ENCODE measurements at places on chromosomes 4 and X.
A peak's percentile ranks its signal among the peaks of the same experiment; 100 is the strongest.

DNA sequence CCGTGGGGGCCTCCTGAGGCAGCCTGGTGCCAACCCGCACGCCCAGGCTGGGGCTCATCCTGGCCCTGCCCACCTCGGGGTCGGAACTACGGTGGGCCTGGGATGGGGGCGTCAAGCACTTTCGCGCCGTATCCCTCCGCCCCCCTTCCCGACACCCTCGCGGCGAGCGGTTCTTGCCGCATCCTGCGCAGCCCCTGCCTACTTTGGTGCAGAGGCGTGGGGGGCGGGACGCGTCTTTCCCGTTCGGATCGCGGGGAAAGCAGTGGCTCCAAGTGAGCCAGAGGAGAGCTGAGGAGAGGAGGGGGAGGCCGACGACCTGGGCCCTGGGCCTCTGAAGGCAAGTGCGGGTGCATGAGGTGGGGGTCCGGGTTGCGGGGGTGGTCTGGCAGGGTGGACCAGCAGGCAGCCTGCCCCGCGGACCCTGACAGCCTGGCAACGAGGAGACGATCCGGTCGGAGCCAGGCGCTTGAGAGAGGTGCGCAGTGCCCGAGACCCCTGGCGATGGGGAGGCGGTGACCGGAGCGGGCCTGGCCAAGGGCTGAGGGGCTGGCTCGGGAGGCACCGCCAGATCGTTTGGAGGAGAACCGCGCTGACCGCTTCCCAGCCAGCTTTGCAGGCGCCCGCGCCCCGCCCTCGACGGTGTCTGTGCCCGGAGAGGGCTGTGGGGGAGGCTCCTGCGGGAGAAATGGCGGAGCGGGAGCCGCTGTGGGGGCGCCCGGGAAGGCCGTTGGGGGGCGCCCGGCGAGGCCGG lies at the start of gene GPRASP2:
Gene GPRASP2, plus strand, starts transcription at position 233 of the 751 bp plus-strand sequence. CDS start 2,422 bp downstream, outside the sequence.
- DNase-seq, result peak; percentile 57

GRCh38 chr4:102348701-102349100 lies 3.4 kb upstream of the SLC39A8 start:
- DNase-seq, result no peak

GRCh38 chr4:109046471-109047201 lies 255.8 kb downstream of the COL25A1 start:
- DNase-seq, result peak; percentile 79

GRCh38 chr4:159864337-159864736 lies 761.5 kb downstream of the RAPGEF2 start:
- no peak for DNase-seq

DNA sequence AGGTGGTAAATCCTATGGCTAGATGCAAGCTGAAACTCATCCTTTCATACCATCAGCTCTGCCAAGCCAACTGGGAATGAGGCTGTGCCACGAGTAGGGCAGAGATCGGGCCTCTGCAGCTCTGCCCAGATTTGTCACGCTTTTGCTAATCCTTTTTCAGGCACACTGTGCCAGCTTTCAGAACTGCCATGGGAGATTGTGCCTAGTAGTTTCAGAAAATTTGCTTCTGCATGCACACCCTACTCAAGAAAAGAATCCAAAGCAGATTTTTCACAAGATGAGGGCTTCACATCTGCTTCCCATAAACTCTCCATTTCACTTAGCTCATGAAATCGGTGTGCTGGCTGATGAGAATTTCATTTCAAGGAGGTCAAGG lies 3.3 kb upstream of the ADH7 start:
- no peak for DNase-seq

GRCh38 chr4:140947506-140947905 lies 185.8 kb downstream of the RNF150 start:
- no peak for DNase-seq

- DNase-seq, result no peak
Measured at GRCh38 chr4:23033796-23034195, 341.1 kb downstream of the GBA3 start.

- no peak for DNase-seq
Measured at GRCh38 chr4:72366601-72367000, 202.4 kb downstream of the ADAMTS3 start.

GRCh38 chr4:105624530-105624929 lies 72.1 kb downstream of the ARHGEF38 start:
- DNase-seq, result no peak

GRCh38 chrX:148929686-148930085 lies 429.3 kb downstream of the AFF2 start:
- DNase-seq, result no peak

- DNase-seq, result no peak
Measured at GRCh38 chr4:178296669-178297068, 854.4 kb upstream of the AGA start.

GRCh38 chr4:94504545-94504944 lies 52.8 kb downstream of the PDLIM5 start:
- no peak for DNase-seq

DNA sequence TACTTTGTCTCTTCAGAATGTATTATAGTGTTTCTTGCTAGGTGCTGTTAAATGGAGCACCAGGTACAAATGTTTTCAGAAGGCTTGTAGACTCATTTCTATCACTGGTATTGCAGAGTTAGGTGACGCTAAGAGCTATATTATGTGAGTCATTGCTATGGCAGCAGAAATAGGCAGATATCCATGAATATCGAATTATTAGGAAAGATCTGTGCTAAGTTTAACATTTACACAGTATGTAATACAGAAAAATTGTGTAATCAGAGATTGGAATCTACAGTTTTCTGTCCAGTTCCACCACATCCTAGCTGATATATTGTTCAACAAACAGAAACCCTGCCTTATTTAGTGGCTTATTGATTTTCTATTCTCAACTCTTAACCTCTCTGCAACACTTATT lies 1025.5 kb downstream of the STIM2 start:
- DNase-seq, result no peak

DNA sequence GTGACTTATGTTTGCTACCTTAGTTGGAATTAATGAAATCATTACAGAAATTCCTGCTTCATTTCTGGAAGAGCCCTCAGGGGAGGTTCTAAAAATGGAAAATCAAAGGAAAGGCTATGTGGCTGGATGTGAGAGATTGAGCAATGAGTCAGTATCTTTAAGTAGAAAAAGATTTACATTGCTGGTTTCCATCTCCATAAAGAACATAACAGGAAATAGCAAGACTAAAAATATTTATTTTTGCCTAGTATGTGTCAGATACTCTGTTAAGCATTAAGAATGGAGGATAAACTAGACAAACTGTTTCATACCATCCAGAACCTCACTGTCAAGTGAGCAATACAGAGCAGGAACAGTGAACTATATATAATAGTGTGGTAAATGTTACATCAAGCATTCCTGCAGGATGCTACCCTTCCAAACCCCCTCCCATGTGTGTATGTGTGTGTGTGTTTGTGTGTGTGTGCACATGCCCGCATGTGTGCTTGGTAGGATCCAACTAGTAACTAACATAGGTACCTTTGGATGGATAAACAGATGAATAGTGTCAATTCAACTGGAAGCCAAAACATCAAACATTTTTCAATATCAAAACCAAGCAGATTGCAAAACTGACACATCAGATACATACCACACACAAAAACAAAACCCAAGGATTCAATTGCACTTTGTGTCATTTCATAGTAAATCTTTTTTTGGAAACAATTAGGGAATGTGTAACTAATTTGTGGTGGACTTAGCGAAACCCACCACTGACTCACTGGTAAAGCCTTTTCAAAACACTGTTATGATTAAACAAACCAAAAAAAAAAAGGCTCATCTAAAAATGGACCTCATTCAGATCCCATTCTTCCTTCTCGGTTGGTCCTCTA lies 223.4 kb downstream of the SHROOM3 start:
- DNase-seq, result no peak

GRCh38 chr4:16583764-16584163 lies 314.7 kb downstream of the LDB2 start:
- DNase-seq, result no peak

DNA sequence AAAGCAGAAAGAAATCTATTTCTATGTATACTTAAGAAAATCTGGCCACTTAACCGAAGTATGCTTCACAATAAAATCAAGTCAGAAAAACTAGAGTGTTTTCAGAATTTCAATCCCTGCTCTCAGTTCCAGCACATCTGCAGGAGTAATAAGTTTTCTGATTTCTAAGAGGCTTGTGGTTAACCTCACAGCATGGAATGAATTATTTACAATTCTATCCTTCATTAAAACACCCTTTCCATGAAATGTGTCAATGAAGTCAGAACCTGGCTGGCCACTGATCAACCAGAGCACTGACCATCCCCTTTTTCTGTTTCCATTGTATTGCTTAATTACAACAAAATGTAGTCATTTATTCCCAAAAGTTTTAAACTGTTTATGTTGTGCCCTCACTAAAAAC lies 781.4 kb upstream of the INTU start:
- DNase-seq, result no peak

- no peak for DNase-seq
Measured at GRCh38 chrX:6983207-6983955, 164.1 kb upstream of the STS start.

DNA sequence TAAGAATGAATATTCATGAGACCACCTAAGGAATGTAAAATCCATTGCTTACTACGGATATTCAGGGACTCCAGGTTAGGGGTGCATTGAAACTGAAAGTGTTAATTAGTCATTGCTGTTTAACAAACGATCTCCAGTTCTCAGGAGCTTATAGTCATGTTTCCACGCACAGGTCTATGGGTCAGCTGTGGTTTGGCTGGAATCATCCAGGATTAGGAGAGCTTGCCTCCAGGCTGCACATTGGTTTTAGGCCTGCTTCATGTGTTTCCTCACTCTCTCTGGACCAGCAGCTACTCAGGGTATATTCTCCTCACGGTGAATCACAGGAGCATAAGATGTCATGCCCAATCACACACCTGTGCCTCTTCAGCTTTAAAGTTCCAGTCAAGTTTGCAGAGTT lies 98.9 kb downstream of the ATXN3L start:
- no peak for DNase-seq

- no peak for DNase-seq
Measured at GRCh38 chrX:109936114-109936513, 66.8 kb upstream of the TMEM164 start.

DNA sequence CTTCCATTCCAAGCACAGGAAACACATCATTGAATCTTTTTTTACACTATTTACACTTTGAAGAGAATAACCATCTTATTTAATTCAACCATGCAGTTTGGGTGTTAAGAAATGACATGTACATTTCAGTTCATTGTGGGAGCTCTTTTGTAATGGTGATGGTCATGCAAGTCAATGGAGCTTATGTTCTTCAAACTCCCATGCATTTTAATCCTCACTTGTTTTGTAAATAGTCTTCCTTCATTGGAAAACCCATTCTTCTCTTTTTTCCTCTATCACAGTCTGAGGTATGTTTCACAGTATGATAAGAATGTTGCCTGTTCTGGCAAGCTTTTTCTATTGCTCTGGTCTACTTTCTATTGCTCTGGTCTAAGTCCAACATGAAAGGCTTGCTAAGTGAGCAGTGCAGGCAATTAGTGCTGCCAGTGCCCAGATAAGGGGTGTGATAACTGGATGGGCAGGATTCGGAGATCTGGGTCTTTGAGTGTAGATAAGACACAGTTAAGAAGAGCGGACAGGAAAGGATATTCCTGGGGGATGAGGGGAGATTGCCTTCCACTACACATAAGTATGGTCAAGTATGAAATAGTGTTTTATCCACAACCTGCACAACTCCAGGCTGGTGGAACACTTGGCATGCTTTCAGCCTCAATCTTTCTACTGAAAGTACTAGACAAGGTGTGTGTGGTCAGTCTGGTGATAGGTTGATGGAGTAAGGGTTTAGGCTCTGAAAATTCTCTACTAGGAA lies 17.1 kb downstream of the AFP start:
- no peak for DNase-seq

DNA sequence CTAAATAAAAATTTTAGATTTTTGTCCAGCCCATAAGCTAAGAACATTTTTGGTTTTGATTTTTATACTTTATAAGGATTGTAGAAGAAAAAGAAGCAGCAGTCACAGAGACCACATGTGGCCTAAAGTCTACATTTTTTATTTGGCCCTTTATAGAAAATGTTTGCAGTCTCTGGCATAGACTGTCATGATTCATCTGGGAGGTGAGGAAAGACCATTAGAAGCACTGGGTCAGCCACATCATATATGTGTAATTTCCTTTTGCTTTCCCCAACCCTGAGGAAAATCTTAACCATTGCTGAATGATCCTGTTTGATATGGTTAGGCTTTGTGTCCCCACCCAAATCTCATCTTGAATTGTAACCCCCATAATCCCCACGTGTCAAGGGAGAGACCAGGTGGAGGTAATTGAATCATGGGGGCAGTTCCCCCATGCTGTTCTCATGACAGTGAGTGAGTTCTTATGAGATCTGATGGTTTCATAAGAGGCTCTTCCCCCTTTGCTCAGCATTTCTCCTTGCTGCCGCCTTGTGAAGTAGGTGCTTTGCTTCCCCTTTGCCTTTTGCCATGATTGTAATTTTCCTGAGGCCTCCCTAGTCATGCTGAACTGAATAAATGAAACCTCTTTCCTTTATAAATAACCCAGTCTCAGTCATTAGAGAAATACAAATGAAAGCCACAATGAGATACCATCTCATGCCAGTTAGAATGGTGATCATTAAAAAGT lies 12.1 kb upstream of the COPS4 start:
- no peak for DNase-seq

GRCh38 chr4:94507708-94508107 lies 56.0 kb downstream of the PDLIM5 start:
- no peak for DNase-seq

- no peak for DNase-seq
Measured at GRCh38 chr4:60905162-60905561, 295.0 kb upstream of the ADGRL3 start.

- DNase-seq, result no peak
Measured at GRCh38 chrX:136666088-136666487, 18.1 kb downstream of the CD40LG start.

- no peak for DNase-seq
Measured at GRCh38 chr4:112563431-112564200, 47.6 kb upstream of the NEUROG2 start.

DNA sequence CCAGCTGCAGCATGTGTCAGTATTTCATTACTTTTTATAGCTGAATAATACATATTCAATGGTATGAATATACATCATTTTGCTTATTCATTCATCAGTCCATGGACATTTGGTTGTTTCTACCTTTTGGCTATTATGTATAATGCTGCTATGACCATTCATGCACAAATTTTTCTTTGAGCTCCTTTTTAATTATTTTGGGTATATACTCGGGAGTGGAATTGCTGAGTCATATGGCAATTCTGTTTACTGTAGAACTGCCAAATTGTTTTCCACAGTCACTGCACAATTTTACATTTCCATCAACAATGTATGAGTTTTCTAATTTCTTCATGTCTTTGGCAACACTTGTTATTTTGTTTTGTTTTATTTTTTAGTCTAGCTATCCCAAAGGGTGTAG lies 405.9 kb upstream of the PITX2 start:
- DNase-seq, result no peak

GRCh38 chrX:107273795-107274194 lies 67.4 kb downstream of the DNAAF6 start:
- no peak for DNase-seq

DNA sequence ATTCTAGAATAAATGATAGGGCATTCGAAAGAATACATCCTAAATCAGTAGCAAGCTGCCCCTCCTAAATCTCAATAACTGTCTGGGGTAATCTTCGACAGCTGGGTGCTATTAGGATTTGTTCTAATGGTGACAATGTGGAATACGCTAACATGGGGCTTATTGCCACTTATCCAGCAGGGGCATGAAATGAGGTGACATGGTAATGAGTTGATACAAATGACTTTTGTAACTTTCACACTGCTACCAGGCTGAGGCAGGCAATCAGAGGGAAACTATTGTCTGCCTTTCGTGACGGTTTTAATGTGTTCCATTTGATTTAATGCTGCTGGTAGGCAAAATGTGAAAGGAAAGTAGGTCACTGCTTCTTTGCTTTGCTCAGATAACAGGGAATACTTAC lies 1047.4 kb upstream of the PABPC4L start:
- DNase-seq, result no peak

- DNase-seq, result no peak
Measured at GRCh38 chr4:9143421-9144080, 26.7 kb upstream of the FAM90A26 start.
